A549 treated with GW870086 at 1 μM for 4 hours (cell line): ENCODE measurements at places on chromosomes 13 and 19. TPM values are rescaled to one million over a fixed set of nuclear protein-coding genes. Genes with fewer than 3 reads are reported as not detected.

DOCK6 gene
- total RNA-seq = 6.6 to 10.9 TPM (median 9.9 TPM) in 5 replicates

OVOL3 gene
- 0.24 to 0.36 TPM in 2 of 5 replicates, not detected in the others for total RNA-seq

BRME1 gene
- total RNA-seq = 0.17 to 1.0 TPM (median 0.32 TPM) in 4 of 5 replicates, not detected in the other

MEDAG gene
- total RNA-seq = 0.14 to 0.26 TPM (median 0.24 TPM) in 4 of 5 replicates, not detected in the other

COL4A1 gene
- total RNA-seq = 75.8 to 101 TPM (median 94.5 TPM) in 5 replicates

TEX101 gene
- total RNA-seq = not detected in 5 replicates

ZNF492 gene
- total RNA-seq = not detected in 5 replicates

PSG4 gene
- total RNA-seq = 0.71 to 1.5 TPM (median 0.78 TPM) in 5 replicates

TLE2 gene
- 2.0 to 3.2 TPM (median 2.8 TPM) in 5 replicates for total RNA-seq

TSHZ3 gene
- total RNA-seq = 2.1 to 2.7 TPM (median 2.5 TPM) in 5 replicates

RPS15 gene
- total RNA-seq = 1,763 to 2,099 TPM (median 1,850 TPM) in 5 replicates

ANGPTL8 gene
- total RNA-seq = not detected in 5 replicates

ZNF681 gene
- total RNA-seq = not detected in 5 replicates

TNFSF9 gene
- total RNA-seq = 3.9 to 8.1 TPM (median 5.7 TPM) in 5 replicates

ERICH6B gene
- total RNA-seq = not detected in 5 replicates
